ENCODE measurements at places on chromosomes 3 and 15. TPM values are rescaled to one million over a fixed set of nuclear protein-coding genes. Genes with fewer than 3 reads are reported as not detected.

Gene ARGFX
- total RNA-seq: not detected

DNA sequence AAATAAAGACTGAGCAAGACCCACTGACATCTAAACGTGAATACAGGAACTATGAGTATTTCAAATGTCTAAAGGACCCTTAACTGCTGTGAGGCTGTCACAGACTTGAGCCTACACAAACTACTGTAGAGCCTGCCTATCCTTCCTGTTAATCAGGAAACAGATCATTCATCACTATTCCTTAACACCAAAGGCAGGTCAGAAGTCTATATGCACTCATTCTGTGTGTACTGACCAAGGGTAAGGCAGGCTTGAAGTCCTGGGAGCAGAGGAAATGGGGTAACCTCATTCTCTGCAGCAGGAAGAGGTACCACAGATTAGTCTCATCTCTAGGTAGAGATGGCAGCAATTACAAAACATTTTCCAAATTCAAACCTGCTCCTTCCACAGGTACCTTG, 30.7 kb downstream of the NPTN start:
- H3K4me1 ChIP-seq: peaks cover 15% of the 10 kb centered on the region
- no peaks in the 10 kb centered on the region for H3K27me3 ChIP-seq
- H3K4me3 ChIP-seq: no peak overlapping the region

Gene SHC4
- not detected for total RNA-seq

- peaks cover 10% of the 10 kb centered on the region for H3K4me1 ChIP-seq
- no peak for DNase-seq
- H3K27ac ChIP-seq: no peak overlapping the region
- no peaks in the 10 kb centered on the region for H3K27me3 ChIP-seq
Observed at GRCh38 chr3:177065285-177066033, 131.8 kb downstream of the TBL1XR1 start.

GRCh38 chr3:114223143-114223542, 14.2 kb downstream of the ZNF80 start:
- no peak overlapping the region for H3K4me3 ChIP-seq
- peak overlapping the region; percentile 40 for H3K27ac ChIP-seq
- peak; percentile 49 for DNase-seq
- no peaks in the 10 kb centered on the region for H3K36me3 ChIP-seq
- H3K4me1 ChIP-seq: peaks cover 43% of the 10 kb centered on the region
- no peaks in the 10 kb centered on the region for H3K27me3 ChIP-seq

GRCh38 chr3:102510663-102511062, 75.8 kb downstream of the ZPLD1 start:
- H3K4me1 ChIP-seq: no peaks in the 10 kb centered on the region
- H3K27me3 ChIP-seq: no peaks in the 10 kb centered on the region
- no peaks in the 10 kb centered on the region for H3K36me3 ChIP-seq
- DNase-seq: no peak
- no peak overlapping the region for H3K4me3 ChIP-seq

Gene GOLGA8J
- total RNA-seq: not detected

GRCh38 chr3:6994081-6994668, 133.3 kb downstream of the GRM7 start:
- H3K4me1 ChIP-seq: no peaks in the 10 kb centered on the region
- H3K27me3 ChIP-seq: no peaks in the 10 kb centered on the region
- no peak for DNase-seq
- no peak overlapping the region for H3K4me3 ChIP-seq
- no peak overlapping the region for H3K27ac ChIP-seq
- H3K36me3 ChIP-seq: no peaks in the 10 kb centered on the region

Gene HRH1
- total RNA-seq: not detected

DNA sequence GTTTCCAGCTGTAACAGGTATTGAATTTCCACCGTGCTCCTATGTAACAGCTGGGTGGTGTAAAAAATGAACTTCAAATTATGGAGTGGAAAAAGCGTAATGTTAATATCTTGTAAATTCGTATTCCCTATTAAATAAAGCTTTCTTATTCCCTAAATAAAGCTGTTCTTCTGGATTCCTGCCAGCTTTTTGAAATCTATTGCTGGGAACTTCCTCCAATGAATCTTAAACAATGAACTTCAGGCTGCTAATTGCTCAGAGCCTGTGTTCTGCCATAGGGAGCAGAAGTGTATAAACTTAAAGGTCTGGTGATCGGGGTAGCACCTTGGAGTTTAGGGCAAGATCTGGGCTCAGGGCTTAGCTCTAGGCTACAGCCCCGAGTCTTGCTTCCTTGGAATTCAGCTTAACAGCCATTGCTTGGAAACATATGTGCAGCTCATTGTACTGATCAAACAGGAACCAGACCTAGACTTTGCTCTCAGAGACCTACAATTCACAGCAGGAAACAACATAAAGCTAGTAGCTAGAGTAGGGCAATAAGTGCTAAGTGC, 1.4 kb downstream of the ARL14 start:
- H3K27ac ChIP-seq: no peak overlapping the region
- H3K4me3 ChIP-seq: no peak overlapping the region
- no peaks in the 10 kb centered on the region for H3K4me1 ChIP-seq
- DNase-seq: no peak
- H3K27me3 ChIP-seq: no peaks in the 10 kb centered on the region

Gene FOXL2NB
- total RNA-seq: not detected

- no peaks in the 10 kb centered on the region for H3K27me3 ChIP-seq
- H3K4me3 ChIP-seq: no peak overlapping the region
- H3K4me1 ChIP-seq: no peaks in the 10 kb centered on the region
- no peak overlapping the region for H3K27ac ChIP-seq
Observed at GRCh38 chr3:57900786-57901185, 107.4 kb upstream of the FLNB start.

Gene GP9
- total RNA-seq: not detected

Gene POPDC2
- 4.4 TPM for total RNA-seq

Gene KLHL18
- total RNA-seq: 47.5 TPM

DNA sequence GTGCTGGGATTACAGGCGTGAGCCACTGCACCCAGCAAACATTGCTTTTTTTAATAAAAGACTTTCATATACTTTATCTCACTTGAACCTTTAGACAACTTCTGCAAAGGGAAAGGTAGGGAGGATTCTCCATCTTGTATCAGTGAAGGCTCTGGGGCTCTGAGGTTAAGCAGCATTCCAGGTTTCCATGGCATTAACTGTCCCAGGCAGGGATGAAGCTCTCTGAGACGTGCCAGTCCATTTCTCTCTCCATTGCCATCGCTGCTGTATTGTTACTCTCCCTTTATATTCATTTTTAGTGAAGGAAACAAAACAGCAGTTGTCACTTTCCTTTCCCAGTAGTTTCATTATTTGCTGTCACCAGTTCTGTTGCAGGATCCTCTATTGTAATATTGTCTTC, 342.4 kb downstream of the LPP start:
- no peaks in the 10 kb centered on the region for H3K4me1 ChIP-seq
- H3K27ac ChIP-seq: no peak overlapping the region
- no peaks in the 10 kb centered on the region for H3K27me3 ChIP-seq
- no peak overlapping the region for H3K4me3 ChIP-seq
- no peak for DNase-seq

- DNase-seq: no peak
- H3K4me1 ChIP-seq: no peaks in the 10 kb centered on the region
- H3K4me3 ChIP-seq: no peak overlapping the region
- H3K36me3 ChIP-seq: no peaks in the 10 kb centered on the region
- no peak overlapping the region for H3K27ac ChIP-seq
Observed at GRCh38 chr3:44309500-44309899, 29.1 kb upstream of the TCAIM start.

Gene DPPA2
- not detected for total RNA-seq

Gene CCR1
- 26.8 TPM for total RNA-seq

Gene PLSCR5
- total RNA-seq: not detected

Gene P3H2
- total RNA-seq: not detected

GRCh38 chr15:66864086-66864830, 162.2 kb downstream of the SMAD6 start:
- peaks cover 3% of the 10 kb centered on the region for H3K27me3 ChIP-seq
- no peaks in the 10 kb centered on the region for H3K36me3 ChIP-seq
- H3K4me3 ChIP-seq: no peak overlapping the region
- H3K27ac ChIP-seq: no peak overlapping the region
- no peak for DNase-seq

DNA sequence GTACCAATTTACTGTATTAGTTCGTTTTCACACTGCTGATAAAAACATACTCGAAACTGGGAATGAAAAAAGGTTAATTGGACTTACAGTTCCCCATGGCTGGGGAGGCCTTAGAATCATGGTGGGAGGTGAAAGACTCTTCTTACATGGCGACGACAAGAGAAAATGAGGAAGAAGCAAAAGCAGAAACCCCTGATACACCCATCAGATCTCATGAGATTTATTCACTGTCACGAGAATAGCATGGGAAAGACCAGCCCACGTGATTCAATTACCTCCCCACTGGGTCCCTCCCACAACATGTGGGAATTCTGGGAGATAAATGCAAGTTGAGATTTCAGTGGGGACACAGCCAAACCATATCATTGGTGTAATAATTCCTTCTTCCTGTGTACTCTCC, 69.6 kb downstream of the C3orf20 start:
- no peaks in the 10 kb centered on the region for H3K27me3 ChIP-seq
- no peaks in the 10 kb centered on the region for H3K36me3 ChIP-seq
- H3K4me3 ChIP-seq: no peak overlapping the region
- no peak overlapping the region for H3K27ac ChIP-seq
- H3K4me1 ChIP-seq: no peaks in the 10 kb centered on the region

- no peak overlapping the region for H3K27ac ChIP-seq
- DNase-seq: no peak
- H3K4me3 ChIP-seq: no peak overlapping the region
- no peaks in the 10 kb centered on the region for H3K27me3 ChIP-seq
Observed at GRCh38 chr3:128859630-128860029, 19.8 kb upstream of the ACAD9 start.

Gene SI
- total RNA-seq: not detected

DNA sequence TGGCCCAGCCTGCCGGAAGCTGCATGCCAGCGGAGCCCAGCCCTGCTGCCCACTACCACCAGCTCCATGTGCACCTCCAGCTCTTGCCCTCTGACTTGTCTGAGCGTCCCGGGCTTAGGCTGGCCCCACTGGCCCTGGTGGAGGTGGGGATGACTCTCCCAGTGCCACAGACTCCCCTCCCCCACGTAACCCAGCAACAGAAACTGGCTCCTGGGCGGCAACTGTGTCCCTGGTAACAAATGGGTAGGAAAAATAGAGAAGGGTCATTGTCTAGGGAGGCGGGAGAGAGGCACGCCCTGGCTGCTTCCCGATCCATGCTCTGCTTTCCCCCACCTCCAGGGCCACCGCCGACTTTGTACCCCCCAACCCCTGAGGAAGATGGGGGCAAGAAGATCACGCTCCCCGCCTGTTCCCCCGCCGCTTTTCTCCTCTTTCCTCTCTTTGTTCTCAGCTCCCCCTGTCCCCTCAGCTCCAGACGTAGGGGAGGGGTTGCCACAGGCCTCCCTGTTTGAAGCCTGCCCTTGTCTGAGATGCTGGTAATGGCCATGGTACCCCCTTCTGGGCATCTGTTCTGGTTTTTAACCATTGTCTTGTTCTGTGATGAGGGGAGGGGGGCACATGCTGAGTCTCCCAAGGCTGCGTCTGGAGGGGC, 10.8 kb upstream of the SEMA3B start:
- DNase-seq: no peak
- H3K36me3 ChIP-seq: peaks cover 8% of the 10 kb centered on the region
- no peak overlapping the region for H3K4me3 ChIP-seq

Gene LRRC31
- not detected for total RNA-seq

DNA sequence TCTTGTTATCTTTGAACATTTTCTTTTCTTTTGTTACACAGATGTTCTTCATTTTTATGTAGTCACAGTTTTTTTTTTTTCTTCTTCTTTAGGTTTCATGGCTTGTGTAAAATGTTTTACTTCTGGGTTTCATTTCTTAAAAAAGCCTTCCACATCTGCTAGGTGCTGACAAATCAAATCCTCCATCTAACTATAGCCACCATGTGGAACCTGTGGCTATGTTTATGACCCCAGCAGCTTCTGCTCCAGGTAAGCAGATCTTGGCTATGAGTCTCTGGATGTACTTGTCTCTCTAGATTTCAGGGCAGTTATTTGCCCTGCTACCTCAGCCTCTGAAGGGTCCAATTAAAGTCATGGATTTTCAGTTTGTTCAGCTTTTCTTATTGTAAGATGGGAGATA, 44.5 kb downstream of the OXSM start:
- H3K27me3 ChIP-seq: no peaks in the 10 kb centered on the region
- no peak overlapping the region for H3K4me3 ChIP-seq
- no peak overlapping the region for H3K27ac ChIP-seq
- no peaks in the 10 kb centered on the region for H3K36me3 ChIP-seq
- no peaks in the 10 kb centered on the region for H3K4me1 ChIP-seq

GRCh38 chr15:80182611-80183261, 29.9 kb downstream of the FAH start:
- H3K4me3 ChIP-seq: no peak overlapping the region
- H3K4me1 ChIP-seq: no peaks in the 10 kb centered on the region
- H3K36me3 ChIP-seq: no peaks in the 10 kb centered on the region
- no peaks in the 10 kb centered on the region for H3K27me3 ChIP-seq

Gene CYP1A2
- not detected for total RNA-seq

DNA sequence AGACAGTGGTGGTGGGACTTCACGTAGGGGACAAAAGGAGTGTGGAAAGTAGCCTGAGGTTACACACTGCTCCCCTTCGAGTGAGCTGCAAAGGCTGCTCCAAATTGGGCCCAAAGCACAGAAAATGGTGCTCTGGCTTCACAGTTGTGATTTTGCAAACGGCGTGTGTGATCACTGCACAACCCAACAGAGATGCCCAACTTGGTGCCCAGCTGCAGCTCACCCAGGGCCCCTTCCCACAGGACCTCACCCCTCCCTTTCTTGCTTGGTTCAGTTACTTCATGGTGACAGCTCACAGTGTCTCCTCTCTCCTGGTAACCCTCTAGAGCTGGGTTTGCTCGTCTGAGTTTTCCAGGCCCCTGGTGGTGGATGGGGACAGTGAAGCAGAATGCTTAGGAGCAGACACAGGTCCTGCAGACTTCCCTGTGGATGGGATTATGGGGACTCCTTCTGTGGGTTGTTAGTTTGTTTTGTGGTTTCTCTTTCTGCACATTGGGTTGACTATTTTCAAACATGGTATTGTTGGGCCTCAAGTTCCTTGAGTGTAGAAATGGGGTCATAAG, 98.3 kb downstream of the TOP2B start:
- DNase-seq: no peak
- no peaks in the 10 kb centered on the region for H3K27me3 ChIP-seq
- no peaks in the 10 kb centered on the region for H3K36me3 ChIP-seq
- H3K27ac ChIP-seq: no peak overlapping the region
- H3K4me1 ChIP-seq: no peaks in the 10 kb centered on the region
- H3K4me3 ChIP-seq: no peak overlapping the region

Gene THBS1
- total RNA-seq: 8.5 TPM

DNA sequence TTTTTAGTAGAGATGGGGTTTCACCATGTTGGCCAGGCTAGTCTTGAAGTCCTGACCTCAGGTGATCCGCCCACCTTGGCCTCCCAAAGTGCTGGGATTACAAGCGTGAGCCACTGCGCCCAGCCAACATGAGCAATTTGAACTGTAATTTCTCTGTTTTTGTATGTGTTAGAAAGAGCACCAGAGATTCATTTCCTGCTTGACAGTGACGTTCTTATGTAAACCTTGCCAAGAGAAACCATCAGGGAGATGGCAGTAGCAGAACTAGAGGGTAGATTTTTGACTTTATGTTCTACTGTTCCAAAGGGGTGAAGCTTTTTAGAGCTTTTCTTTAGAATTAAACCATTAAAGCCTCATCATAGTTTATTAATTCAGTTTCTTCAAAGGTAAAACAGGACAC, 148.1 kb upstream of the UMPS start:
- no peak for DNase-seq
- H3K27me3 ChIP-seq: no peaks in the 10 kb centered on the region
- H3K36me3 ChIP-seq: no peaks in the 10 kb centered on the region
- H3K4me3 ChIP-seq: no peak overlapping the region
- H3K27ac ChIP-seq: no peak overlapping the region
- no peaks in the 10 kb centered on the region for H3K4me1 ChIP-seq

Gene ACKR4
- 0.19 TPM for total RNA-seq

Gene ACTC1
- not detected for total RNA-seq
